Caudate nucleus (tissue), 63 donors: ENCODE measurements at places on chromosomes 7 and 10.

DNA sequence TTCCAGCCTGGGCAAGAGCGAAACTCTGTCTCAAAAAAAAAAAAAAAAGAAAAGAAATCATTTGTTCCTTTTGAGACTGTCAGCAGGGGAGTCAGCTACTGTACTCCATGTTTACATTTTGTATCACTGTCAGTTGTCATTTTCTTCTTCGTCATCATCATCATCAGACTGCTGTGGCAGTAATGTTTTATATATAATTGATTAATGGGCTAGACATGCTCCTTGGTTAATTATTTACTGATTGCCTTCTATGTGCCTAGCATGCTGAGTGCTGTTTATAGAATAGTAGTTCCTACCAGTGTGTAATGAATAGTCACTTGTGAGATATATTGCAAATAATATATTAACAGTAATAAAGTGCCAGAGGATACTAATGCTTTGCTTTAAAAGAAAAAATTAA lies 50.5 kb downstream of the VCL start:
- DNase-seq = no peak

GRCh38 chr7:68417659-68418058 lies 1180.6 kb upstream of the AUTS2 start:
- DNase-seq = no peak

DNA sequence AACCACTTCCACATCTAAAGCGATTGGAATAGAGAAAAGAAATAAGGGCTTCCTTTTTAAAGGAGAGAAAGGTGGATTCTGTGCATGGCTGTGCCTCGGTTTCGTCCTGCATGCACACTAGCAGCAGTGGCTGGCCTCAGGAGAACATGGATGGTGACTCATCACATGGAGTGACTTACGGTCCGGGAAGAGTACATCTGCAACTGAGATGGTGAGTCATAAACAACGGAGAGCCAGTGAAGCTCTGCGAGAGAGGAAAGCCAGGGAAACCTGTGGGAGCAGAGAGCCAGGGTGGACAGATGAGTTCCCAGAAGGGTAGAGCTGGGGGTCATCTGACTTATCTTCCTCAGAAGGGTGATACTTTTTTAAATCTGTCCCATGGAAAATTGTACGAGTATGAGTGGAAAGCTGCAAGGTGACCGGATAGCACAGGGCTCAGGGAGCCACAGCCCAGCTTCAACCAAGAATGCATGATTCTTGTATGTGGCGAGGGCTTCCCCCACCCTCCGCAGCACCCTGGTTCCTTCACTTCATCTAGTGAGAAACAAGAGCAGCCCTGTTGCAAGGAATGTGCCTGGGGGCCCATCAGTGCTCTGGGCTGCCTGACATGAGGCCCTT lies 259.1 kb downstream of the KLF6 start:
- DNase-seq = no peak

- no peak for DNase-seq
Measured at GRCh38 chr7:124667312-124668153, 98.1 kb downstream of the GPR37 start.

- DNase-seq = no peak
Measured at GRCh38 chr7:80439894-80440821, 71.7 kb downstream of the GNAT3 start.

DNA sequence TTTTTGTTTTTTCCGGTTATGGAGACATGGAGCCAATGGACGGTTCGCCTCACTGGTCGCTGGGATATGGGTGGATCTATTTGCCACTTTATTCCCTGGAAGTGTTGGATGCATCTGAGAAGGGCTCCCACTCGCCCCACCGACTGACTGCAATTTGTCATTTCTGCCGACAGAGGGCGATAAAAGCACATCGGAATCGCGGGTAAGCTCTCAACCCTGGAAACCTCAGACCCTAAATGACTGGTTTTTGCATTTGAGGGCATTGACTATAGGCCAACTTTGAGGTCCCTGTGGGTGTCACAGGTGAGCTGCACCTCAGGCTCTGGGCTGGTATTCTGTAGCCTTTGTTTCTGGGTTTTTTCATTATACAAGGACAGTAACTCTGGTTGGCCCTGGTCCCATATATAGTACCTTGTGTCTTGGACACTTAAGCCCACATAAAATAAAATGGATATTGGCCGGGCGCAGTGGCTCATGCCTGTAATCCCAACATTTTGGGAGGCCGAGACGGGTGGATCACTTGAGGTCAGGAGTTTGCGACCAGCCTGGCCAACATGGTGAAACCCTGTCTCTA lies 11.9 kb upstream of the OPALIN start:
- peak; percentile 28 for DNase-seq

DNA sequence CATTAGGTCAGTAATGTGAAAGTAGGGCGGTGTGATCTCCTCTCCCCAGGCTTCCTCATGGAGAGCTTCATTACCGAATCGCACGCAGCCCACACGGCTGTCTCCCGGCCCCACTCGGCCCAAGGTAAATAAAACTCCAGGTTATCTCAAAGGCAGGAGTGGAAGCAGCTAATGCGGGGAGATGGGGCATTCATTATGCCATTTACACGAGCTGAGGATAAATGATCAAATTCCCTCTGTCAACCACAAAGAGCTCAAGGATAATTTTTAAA lies 93.5 kb downstream of the ADARB2 start:
- DNase-seq = no peak

GRCh38 chr7:114944745-114945625 lies 23.1 kb downstream of the MDFIC start:
- no peak for DNase-seq

DNA sequence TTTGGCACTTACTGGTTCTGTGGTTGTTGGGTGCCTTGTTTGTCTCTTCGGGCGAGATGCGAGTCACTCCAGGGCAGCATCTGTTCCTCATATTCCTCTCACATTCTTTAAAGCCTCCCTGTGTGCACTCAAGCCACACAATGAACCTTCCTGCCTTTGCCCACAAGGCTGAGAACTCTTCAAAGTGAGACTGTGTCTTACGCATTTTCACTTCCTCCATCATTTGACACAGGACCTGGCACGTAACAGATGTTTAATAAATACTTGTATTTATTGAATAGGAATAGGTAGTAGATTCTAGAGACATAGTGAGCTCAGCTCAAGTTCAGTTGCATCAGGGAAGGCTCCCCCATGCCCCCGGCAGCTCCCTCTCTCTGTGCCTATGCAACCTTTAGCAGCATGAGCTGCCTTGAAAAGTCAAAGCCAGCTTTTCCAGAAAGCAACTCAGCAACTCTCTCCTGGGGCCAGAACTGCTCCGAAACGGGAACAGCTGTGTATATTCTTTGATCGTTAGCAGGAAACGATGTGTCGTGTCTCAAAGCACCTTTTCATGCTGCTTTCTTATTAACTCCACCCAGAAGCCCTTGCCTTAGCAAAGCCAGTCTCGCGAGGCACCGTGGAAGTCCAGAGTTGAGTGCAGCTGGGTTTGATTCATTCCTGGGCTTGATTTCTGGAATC lies 97.5 kb downstream of the PFKFB3 start:
- DNase-seq = peak; percentile 37

DNA sequence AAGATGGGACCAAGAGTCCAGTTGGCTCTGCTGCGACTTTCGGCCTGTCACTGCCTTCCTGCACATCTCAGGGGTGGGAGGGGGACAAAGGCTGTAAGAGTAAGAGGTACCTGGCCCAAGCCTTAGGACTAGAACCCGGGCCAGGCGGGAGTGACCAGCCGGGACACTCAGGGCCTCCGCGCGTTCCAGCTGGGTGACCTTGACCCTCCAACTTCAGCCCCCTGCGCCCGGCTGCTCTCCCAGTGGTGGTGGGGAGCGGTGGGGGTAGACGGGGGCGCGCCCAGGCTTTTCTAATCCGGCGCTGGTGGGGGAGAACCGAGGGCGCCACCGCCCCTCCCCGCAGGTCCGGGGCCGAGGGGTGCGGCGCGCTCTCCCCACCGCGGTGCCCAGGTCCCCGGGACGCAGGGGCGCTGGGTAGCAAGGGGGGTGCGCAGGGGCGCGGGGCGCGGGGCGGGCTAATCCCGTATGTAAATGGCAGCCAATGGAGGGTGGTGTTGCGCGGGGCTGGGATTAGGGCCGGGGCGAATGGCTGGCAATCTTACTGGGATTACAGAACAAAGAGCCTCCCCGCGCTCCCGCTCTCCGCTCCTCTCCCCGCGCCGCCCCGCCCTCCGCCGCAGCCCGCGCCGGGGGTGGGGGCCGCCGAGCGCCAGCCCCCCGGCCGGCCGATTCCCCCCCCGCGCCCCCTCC lies at the start of gene GTF2IRD1:
TSS of gene GTF2IRD1 (plus strand) at position 585 of the 690 bp plus-strand sequence. CDS start 54,175 bp downstream, outside the sequence.
- peak; percentile 26 for DNase-seq

GRCh38 chr10:22629852-22630233 lies 84.5 kb downstream of the PIP4K2A start:
- DNase-seq = no peak

- DNase-seq = no peak
Measured at GRCh38 chr7:150321788-150322113, 1.4 kb upstream of the LRRC61 start.
